ENCODE measurements at places on chromosomes 4 and X. TPM values are rescaled to one million over a fixed set of nuclear protein-coding genes. Genes with fewer than 3 reads are reported as not detected.

The GNRHR gene
- polyA plus RNA-seq, result not detected

GRCh38 chrX:118823263-118824172 is at the start of gene ZCCHC12:
Gene ZCCHC12 (plus strand): TSS chrX:118823824. CDS start chrX:118825245, 1,421 bp downstream.
- peak; percentile 20 for DNase-seq

GRCh38 chr4:121308828-121309227 is 72.0 kb downstream of the QRFPR start:
- DNase-seq, result no peak

The MGAT4D gene
- not detected for polyA plus RNA-seq

- DNase-seq, result no peak
Measured at GRCh38 chr4:120671538-120671937, 251.0 kb downstream of the PRDM5 start.

DNA sequence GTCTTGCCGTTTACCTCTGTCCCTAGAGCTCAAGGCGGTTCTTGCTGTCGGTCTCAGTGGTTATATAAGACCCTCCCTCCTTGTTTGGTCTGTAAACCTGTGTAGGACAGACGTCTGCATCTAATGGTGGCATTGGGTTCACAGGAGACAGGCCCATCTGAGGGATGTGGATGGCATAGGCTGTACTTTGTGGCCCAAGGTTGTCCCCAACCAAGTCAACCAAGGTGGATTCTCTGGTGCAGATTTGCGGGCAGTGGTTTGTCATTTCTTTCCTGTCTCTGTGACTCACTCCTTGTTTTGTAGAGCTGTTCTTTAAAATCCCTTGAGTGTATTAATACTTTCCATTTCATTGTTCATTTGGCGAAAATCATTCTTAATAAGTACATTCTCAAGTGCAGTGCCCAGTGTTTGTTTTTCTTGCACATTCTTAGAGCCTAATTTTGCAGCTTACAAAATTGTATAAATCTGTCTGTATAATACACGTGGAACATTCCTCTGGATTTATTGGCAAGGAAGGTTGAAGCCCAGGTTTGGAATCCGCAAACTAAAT is 68.0 kb upstream of the TLR2 start:
- no peak for DNase-seq

- DNase-seq, result no peak
Measured at GRCh38 chrX:31711166-31711565, 639.3 kb upstream of the FTHL17 start.

GRCh38 chrX:24396236-24396930 is 35.9 kb downstream of the SUPT20HL1 start:
- DNase-seq, result no peak

- no peak for DNase-seq
Measured at GRCh38 chrX:123140454-123140853, 43.6 kb upstream of the GRIA3 start.

DNA sequence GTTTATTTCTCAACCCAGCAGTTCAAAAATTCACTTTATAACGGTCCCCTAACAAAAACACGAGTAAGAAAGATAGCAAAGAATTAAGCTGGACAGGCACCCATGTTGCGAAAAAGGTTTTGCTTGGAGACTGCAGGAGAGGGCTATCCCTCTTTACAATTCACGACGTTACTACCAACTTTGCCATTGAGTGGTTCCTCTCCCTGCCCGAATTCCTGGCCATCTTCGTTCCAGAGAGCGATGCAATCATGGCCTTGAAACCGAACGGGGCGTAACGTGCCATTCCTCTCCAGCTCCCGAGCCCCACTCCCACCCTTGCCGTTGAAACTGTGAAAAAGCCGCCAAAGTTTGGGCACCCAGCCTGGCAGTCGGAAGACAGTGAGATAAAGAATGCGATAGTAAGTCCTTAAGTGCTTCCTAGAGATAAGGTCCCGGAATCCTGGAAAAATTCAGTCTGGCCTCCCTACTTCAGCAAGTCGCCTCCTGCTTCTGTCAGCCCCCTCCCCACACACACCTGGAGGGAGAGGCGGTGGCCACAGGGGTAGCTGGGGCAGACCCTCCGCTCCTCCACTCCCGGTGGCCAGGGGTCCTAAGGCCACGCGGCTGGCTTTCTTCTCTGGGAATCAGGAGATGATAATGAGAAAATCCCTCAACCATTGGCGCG is 65.2 kb downstream of the FBXO8 start:
- no peak for DNase-seq

The ADH7 gene
- polyA plus RNA-seq, result not detected

The GC gene
- not detected for polyA plus RNA-seq

The ZNF81 gene
- polyA plus RNA-seq, result 2.5 TPM

The SULT1B1 gene
- 0.49 TPM for polyA plus RNA-seq

- DNase-seq, result no peak
Measured at GRCh38 chrX:13091111-13091765, 46.8 kb upstream of the FAM9C start.

DNA sequence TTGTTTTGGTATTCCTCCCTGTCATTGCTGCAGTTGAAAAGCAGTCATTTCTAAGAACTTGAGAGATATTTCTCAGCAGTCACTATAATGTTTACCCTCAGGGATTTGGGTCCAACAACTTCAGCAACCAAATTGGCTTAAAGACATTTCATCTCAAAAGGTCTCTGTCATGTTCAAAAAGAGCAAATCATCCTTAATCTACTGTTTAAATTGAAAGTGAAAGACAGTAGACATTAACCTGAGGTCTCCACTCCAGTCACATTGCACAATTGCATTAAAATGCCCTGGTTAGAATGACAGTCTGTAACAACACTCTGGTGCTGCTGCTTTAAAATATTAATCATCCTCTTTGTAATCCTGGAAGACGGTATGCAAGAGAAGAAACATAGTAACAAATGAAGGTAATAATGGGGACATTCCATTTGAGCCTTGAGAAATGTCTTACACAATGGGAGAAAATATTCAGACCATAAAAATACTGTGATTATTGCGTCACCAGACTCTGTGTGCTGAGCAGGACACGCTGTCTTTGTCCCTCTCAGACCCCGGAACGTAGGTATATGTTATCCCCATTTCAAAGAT is 90.2 kb upstream of the UNC5C start:
- DNase-seq, result no peak

GRCh38 chr4:8769645-8770517 is 101.8 kb downstream of the HMX1 start:
- DNase-seq, result no peak

The EPGN gene
- not detected for polyA plus RNA-seq

DNA sequence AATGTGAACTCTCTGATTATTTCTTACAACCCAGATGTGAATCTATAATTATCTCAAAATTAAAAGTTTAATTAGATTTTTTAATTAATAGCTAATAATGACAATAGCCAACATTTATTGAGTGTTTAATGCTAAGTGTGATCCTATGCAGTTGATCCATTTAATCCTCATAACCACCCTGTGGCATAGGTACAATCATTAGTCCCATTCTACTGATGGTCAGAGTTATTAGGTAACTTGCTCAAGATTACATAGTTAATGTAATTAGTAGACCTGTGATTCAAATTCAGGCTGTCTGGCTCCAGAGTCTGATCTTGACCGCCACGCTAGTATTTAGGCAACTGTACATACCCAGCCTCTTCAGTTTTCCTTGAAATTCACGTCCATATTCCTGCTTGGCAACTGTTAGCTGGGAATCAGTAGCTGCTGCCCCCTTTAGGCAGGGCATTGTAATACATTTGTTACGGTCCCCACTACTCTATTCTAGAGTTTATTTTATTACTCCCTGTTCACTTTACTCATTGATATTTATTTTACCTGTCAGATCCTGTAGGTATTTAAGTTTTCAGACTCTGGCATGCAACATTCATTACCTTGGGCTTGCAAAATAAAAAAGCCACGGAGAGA is 20.6 kb upstream of the TEC start:
- DNase-seq, result no peak

DNA sequence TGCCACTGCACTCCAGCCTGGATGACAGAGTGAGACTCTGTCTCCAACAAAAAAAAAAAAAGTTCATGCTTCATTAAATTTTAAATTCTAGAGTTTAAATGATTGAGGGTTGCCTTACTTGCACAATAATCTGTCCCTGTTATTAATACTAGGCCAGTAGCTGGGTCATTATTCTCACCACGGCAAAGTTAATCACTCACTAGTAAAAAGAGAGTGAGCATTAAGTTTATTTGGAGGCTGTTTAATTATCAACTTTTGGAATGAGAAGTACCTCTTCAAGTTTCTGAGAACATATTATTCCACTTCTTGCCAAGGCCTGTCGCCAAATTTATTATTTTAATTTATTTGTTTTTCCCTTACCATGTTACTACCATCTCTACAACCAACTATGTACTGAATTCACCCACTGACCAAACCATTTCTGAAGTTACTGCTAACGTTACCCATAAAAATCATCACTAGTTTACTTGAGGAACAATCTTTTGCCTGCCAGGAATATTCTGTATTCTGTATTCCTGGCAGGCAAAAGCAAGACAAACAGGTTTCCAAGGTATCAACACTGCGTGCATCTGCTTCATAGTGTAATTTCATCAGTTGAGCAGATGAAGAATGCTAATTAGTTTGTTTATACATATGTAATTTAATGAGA is 26.5 kb downstream of the GUCY1A1 start:
- no peak for DNase-seq

The CTAG1B gene
- not detected for polyA plus RNA-seq

- DNase-seq, result no peak
Measured at GRCh38 chr4:83536362-83537272, 709 bp downstream of the GPAT3 start.

GRCh38 chrX:119045884-119046283 is 26.9 kb upstream of the CT47C1 start:
- no peak for DNase-seq

The MAGEB10 gene
- not detected for polyA plus RNA-seq

The HSD17B10 gene
- 94.3 TPM for polyA plus RNA-seq

The AADAT gene
- 1.6 TPM for polyA plus RNA-seq

The CEP135 gene
- polyA plus RNA-seq, result 1.4 TPM

GRCh38 chrX:154657226-154657805 is 3.9 kb upstream of the CTAG2 start:
- DNase-seq, result no peak

The FAM9C gene
- polyA plus RNA-seq, result not detected

GRCh38 chrX:63764946-63765345 is 20.1 kb downstream of the ARHGEF9 start:
- no peak for DNase-seq

DNA sequence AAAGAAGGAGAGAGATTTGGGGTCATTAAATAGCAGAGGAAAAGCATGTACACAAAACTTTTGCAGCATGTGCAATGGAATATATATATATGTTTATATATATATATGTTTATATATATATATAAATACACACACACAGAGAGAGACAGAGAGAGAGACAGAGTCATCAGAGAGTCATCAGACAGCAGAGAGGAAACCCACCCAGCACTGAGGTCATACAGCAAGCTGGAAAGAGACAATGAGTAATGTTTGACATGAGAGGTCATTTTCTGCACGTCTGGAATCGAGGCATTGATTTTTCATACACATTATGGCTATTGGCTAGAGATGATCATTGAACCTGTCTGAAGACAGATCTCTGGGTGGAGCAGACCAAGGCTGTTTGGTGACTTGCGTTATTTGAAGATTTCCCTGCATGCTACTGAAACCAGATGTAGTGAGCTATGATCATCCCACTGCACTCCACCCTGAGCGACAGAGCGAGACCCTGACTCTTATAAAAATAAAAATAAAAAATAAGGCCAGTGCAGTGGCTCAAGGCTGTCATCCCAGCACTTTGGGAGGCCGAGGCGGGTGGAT is 48.8 kb upstream of the SHOX start:
- no peak for DNase-seq

DNA sequence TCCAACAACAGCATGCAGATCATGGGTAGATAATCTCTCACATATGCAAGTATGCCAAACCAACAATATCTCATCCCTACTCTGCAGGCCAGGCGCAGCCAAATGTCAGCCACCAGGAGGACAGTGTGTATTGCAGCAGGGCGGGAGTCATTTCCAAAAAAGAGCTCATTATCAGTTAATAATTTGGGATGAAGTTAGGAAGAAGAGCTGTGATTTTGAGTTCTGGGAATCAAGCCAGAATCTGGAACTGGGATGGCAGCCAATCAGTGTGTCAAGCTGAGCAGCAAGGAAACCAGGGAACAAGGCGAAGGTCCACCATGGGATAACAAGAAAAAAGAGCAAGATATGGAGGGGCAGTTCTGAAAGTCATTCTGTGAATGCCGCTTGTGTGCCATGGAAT is 88.2 kb upstream of the CAMK2D start:
- peak; percentile 35 for DNase-seq

The SOX3 gene
- polyA plus RNA-seq, result not detected

GRCh38 chrX:16739574-16739973 is 20.2 kb downstream of the SYAP1 start:
- no peak for DNase-seq

DNA sequence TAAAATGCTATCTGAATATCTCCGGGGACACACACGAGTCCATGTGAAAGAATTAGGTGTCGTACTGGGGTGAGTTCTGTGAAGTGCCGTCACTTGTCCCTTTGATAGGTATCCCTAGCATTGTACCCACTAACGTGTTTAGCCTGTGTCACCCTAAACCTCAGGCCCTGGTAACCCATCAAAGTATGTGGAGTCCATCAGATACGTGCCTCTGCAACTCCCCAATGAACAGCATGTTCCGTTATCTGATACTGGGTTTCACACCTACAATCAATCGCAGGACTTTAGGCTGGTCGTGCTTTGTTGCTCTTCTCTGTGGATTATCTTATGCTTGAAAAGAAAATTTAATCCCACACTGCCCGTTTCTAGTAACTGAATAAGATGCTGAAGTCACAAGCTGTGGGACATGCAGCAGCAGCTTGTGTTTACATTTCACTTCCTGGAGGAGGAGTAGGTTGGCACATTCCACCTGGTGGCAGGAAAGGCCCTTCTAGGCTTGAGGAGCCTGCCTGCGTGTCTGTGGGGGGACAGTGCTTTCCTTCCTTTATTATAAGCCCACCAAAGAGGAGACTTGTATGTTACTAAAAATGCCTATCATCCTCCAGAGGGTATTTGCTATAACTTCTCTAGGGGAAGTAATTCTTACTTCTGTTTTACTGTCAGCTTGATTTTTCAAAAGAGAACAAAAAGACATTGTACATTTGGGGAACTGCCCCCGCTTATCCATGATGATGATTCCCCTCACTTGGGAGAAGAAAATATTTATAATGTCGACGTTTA is 127.2 kb downstream of the FNIP2 start:
- DNase-seq, result no peak

The GABRQ gene
- polyA plus RNA-seq, result not detected

- no peak for DNase-seq
Measured at GRCh38 chr4:183304067-183304466, 16.0 kb downstream of the CLDN22 start.

GRCh38 chrX:145673841-145674240 is 143.8 kb upstream of the SLITRK2 start:
- no peak for DNase-seq

DNA sequence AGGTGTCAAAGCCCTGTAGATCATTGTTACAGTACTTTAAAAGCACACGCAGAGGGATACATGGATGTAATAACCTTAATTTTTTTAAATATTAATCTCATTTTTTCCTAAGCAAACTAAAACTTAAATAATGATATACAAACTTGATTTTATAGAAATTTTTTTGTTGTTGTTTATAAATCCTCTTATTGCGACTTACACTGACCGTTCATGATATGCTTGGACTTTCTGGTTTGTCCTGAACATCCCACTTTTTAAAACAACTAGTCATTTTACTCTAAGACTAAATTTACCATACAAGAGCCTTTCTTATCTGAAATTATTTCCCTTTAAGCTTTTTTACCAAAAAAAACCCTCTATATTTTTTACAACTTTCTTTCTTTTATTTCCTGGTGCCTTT is 2106.0 kb downstream of the PCDH7 start:
- DNase-seq, result no peak

The CDKL5 gene
- 3.4 TPM for polyA plus RNA-seq

- DNase-seq, result peak; percentile 39
Measured at GRCh38 chrX:19121898-19122640, at the start of gene ADGRG2. Gene ADGRG2 (minus strand): TSS chrX:19122468. CDS start chrX:19068834, 53,634 bp downstream.

The OPRPN gene
- not detected for polyA plus RNA-seq

The UCHL1 gene
- polyA plus RNA-seq, result 10.3 TPM

The TCEAL2 gene
- not detected for polyA plus RNA-seq

The RAB9B gene
- polyA plus RNA-seq, result 8.3 TPM
